T-helper 9 cell (primary cell): ENCODE measurements at places on chromosomes 6 and 20.

- no peak for DNase-seq
Measured at GRCh38 chr6:135030056-135030473, 24.6 kb downstream of the HBS1L start.

DNA sequence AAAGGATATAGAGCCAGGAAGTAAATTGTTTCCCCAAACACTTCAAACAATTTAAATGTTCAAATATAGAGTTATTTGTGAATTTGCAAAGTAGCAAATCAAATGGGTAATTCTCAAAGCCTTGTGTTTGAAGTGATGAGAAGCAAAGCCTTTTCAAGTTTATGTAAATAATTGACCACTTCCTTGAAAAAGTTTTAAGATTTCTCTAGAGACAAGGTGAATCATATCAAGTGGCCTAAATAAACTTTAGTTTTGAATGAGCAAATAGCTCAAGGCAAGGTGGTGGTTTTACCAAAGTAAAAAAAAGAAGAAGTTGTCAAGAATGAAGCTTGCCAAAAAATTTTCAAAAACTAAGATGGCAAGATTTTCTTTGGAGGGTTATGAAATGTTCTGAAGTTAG is 42.6 kb upstream of the IFNGR1 start:
- DNase-seq: no peak

DNA sequence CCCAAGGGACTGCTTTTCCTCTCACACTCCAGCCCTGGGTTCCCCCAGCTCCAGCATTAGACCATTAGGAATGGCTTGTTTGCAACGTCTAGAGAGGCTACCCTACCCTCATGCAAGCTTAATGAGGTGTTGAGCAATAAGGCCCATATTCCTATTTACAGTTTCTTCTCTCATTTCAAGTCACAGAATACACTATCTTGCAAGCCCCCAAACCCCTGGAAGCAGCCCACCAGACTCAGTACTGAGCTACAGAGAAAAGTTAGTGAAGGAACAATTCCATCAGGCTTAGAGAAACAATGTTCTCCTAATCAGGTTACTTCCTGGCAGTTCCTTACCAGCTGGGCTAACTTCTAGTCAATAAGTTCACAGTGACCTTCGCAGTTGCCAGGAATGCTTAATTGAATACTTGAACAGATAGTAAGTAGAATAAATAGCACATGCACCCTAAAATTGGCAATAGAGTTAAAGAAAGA is 606.5 kb upstream of the NOX3 start:
- no peak for DNase-seq

GRCh38 chr6:55281215-55281614 is 46.1 kb upstream of the GFRAL start:
- no peak for DNase-seq

DNA sequence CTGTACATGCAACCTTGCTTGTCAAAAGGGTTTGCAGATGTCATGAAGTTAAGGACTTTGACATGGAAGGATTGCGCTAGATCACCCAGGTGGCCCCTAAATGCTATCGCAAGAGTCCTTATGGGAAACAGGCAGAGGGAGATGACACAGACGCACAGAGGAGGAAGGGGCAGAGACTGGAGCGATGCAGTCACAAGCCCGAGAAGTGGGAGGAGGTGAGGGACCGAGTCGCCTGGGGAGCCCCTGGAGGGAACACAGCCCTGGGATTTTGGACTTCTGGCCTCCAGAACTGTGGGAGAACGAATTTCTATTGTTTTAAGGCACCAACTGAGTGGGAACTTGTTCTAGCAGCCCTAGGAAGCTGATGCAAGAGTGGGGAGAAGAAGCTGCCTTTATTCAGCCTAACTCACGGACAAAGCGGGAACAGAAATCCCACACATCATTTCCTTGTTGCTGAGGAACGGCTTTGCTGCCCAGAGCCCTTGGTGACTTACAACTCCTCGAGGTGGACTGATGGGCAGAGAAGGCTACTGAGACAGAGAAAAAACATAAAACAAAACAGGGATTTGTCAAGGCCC is 434.0 kb downstream of the PREX1 start:
- no peak for DNase-seq

DNA sequence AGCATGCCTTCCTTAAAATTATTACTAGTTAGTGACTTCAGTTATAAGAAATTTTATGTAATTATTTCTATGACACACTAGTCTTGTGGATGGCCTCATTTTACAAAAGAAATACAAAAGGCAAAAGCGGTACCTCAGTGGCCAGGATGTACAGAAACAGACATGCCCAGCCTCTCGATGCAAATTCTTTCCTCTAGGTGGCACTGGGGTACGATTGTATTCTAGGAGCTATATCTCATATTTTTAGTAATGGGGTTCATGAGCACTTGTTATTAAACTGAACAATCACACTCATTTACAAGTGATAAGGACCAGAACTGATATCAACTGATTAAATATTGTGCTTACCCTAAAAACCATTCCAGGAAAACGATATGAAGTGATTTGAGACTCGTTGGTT is 59.8 kb downstream of the SOD2 start:
- DNase-seq: no peak

- no peak for DNase-seq
Measured at GRCh38 chr20:12130781-12131180, 213.1 kb downstream of the BTBD3 start.

DNA sequence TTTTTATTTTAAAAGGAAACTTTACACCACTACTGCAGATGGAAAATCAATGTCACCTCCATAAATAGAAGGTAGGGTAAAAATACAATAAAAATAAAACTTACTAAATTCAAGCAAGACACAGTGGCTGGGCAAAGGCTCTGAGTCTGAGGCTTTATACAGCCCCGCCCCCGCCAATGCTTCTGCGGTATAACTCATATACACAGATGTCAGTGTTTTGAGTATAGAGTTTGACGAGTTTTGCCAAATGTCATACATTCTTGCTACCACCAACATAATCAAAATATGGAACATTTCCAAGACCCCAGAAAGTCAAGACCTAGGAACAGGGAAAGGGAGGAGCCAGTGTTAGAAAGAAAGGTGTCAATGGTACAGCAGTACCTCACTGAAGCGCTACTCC is 12.8 kb downstream of the NFATC2 start:
- peak; percentile 56 for DNase-seq

GRCh38 chr6:112268654-112269053 is 14.3 kb upstream of the LAMA4 start:
- no peak for DNase-seq

DNA sequence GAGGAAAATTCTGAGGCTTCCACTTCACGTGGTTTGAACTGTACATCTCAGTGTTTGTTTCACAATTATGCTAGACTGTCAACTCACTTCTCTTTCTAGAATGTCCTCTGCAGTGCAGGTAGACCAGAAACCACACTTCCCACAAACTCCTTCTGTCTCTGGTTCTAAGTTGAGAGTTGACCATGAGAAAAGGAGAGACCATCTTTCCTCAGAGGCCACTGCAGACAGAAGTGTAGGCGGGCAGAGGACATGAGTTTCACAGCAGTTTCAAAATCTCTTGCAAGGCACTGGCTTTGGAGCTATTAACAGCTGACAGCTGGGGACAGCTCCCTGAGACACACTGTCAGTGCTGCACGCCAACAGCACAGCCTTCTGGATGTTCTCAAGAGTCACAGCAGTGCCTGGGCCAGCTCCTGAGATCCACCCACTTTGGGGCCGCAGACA is 55.4 kb upstream of the MOXD1 start:
- no peak for DNase-seq

DNA sequence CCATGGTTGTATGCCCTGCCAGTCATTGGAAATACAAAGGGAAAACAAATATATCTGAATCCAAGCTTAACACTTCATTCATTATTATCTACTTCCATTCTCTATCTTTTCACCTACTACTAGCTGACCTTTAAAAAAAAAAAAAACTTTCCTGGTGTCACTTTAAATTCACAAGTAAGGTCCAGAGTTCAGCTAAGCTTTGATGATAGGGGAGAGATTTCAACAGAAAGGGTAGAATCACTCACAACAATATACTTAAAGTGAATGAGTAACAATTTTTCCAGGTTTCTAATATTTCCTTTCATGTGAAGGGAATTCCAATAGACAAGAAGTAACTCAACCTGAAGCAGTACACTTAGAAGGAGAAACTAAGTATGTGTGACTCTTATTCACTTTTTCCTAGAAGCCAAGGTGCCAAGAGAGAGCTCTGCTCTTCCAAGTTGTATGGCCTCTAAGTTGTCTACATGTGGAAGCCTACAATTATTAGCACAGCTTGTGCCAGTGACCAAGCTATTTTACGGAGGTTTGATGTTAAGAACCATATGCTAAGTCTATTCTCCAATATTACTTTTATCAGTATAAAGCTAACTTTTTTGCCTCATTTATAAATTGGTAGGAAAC is 371.7 kb downstream of the TENT5A start:
- no peak for DNase-seq

DNA sequence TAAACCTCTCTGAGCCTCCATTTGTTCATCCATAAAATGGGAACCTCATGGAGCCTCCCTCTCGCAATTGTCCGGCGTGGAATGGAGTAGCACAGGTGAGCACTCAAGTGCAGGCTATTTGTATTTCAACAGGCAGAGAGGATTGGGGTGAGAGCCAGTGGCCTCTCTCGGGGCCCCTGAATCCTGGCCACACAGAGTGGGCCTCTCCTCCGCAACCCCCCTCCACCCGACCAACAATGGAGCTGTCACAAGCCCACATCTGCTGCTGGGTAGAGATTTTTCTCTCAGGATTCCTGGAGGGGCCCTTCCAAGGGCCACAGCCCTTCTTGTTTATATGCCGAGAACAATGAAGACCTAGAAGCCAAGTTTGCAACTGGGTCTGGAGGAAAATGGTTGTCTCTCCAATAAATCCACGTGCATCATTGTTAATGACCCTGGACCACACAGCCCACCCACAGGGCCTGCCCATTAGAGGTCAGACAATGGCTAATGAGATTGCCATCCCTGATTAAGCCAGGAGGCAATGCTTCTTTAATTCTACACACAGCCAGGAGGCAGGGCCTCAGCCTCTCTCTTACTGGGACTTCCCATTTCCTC is 233.0 kb downstream of the ANKRD60 start:
- DNase-seq: no peak

DNA sequence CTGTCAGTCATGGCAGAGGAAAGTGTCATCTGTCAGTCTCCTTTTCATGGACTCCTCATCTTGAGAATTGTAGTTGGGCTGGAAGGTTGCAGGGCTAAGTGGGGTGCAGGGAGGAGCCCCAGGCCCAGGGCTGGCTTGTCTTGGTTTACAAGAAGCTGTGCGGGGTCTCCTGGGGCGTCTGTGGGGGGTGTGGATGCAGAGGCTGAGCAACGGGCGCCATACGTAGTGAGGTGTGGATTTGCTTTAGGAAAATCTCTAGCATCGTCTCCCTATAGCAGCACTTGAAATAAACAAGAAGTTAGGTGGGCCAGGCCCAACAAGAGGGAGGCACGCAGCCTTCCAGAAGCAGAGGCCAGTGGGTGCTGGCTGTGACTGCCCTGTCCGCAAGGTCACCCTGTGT is 1.8 kb upstream of the SLC17A9 start:
- DNase-seq: no peak

GRCh38 chr6:12608016-12608860 is 108.3 kb upstream of the PHACTR1 start:
- no peak for DNase-seq

GRCh38 chr6:19715167-19715551 is 122.0 kb upstream of the ID4 start:
- DNase-seq: no peak

DNA sequence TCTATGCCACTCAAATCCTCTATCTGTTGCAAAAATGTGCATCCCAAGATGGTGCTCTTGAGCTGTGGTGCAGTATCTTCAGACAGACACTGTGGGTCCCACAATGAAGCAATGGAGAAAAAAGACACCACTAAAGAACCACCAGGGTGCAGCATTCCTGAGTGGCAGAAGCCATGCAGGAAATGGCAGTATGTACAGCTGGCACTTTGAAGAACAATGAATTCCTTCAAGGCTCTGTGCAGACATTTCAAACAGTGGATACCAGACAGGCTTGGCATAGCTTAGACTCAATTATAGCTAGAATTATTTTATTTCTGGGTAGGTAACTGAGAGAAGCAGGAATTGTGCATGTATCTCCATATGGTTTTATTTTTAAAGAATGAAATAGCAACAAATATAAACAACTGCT is 24.0 kb upstream of the HDAC2 start:
- no peak for DNase-seq

DNA sequence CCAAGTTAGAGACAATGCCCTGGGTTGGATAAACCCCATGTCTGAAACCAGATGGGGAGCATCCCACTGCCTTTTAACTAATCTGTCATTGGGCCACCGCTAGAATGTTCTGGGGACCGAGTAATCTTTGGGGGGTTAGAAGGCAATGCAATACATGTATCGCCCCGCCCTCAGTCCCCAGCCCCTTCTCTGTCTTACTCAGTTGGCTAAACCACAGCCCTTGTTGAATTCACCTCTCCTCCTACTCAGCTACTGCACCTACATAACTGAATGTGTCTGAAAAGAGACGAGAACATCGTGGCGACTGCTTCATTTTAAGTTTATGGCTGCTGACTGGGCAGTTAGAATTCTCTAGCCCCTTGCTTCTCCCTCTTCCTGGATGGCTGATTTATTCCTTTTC is 15.1 kb upstream of the CCR6 start:
- DNase-seq: no peak

GRCh38 chr20:5077761-5078387 is 41.9 kb downstream of the PCNA start:
- no peak for DNase-seq

DNA sequence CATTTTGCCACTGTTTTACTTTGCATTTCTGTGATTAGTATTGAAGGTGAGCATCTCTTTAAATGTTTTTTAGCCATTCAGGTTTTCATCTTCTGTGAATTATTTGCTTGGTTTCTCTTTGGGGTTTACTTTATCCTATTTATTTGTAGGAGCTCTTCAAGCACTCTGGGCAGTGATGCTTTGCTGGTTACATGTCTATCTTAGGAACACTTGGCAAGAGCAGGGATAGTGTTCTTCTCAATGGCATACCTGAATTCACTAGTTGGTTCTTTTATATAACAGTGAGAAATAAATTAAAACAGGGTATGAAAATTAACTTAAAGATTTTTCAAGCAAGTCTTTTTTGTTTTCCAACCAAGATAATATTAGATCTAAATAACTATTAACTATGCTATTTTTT is 119.7 kb upstream of the BACH2 start:
- no peak for DNase-seq

DNA sequence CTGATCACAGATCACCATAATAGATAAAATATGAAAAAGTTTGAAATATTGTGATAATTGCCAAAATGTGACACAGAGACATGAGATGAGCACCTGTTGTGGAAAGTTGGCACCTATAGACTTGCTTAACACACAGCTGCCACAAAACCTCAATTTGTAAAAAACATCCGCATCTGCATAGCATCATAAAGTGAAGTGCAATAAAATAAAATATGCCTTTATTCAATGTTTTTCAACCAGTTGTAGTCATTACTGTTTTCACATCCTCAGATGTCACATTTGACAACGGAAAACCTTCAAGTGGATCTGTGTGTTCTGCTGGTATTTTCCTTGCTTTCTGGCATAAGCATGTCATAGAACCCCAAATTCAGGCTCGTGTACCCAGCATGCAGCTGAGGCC is 50.2 kb upstream of the IFNGR1 start:
- no peak for DNase-seq

GRCh38 chr6:54697424-54697823 is 149.1 kb upstream of the FAM83B start:
- no peak for DNase-seq
